ENCODE measurements at places on chromosomes 5 and 9.

DNA sequence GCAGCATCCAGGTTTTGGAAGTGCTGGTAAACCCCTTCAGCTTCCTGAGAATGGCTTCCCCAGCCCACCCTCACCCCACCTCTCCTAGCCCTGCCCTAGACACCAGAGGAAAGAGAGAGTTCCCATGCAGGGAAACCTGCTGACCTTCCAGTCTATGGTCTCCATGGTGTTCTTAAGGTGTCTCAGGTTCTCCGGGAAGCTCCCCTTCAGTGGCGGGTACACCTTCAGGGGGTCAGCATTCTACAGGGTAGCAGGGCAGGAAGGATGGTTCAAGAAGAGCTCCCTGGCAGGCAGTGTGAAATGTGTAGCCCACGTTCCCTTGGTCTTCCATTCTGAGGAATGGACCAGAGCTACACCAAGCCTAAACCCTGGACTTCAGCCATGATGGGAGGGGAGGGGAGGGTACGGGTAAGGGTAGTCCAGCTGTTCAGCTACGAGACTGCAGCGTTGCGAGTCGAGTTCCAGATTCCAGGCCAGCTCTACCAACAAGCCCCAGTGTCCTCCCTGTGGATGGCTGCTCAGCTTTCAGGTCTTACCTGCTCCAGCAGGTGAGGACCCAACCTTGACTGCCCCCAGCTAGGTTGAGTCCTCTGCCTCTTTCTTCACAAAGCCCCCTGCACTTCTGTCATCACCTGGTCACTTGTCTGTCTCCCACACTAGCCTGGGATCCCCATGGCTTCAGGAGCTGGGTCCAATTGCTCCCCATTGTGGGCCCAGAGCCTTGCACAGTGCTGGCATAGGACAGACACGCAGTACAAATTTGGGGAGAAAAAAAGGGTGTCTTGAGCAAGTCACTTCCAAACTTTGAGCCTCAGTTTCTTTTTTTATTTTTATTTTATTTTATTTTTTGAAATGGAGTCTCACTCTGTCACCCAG lies 7.5 kb downstream of the CD74 start:
- DNase-seq: no peak

DNA sequence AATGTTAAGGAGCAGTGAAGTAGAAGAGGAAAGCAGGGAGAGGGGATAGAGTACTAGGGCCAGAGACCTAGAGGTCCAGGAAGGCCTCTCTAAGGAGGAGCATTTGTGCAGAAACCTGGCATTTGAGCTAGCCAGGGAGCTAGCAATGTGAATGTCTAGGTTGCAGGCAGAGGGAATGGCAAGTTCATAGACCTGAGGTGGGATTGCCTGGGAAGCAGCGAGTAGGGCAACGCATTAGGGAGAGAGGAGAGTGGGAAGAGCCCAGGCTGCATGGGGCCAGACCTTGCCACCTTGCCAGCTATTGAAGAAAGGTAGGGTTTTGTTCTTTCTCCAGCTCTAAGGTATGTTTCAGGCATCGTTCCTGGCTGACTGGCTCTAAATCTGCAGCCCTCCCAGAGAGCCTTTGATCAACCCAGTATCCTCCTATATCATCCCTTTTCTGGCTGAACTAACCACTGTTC lies 54.0 kb downstream of the SLC22A5 start:
- peak; percentile 2 for DNase-seq

DNA sequence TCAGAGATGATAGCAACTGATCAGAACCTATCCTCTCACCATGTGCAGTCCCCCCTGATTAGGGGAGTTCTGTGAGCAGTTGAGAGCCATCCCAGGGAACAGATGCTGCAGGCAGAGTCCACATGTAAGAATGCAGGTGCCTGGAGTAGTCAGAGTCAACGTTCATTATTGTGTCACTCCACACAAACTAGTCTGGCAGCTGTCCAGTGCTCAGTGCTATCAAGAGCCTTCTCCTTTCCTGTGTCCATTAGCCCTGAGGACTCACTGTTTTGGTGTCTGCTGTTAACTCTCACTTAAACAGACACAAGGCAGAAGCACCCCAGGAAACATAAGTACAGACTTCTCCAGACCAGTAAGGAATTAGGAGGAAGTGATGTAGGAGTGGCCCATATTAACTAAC lies 2.5 kb downstream of the SH3TC2 start:
- DNase-seq: peak; percentile 78

- DNase-seq: no peak
These were observed 495.6 kb upstream of the CTNND2 start for GRCh38 chr5:12399868-12400267.

Measured in mesenchymal stem cell (in vitro differentiated cells and primary cell).